ENCODE measurements at places on chromosomes 12 and 14.

DNA sequence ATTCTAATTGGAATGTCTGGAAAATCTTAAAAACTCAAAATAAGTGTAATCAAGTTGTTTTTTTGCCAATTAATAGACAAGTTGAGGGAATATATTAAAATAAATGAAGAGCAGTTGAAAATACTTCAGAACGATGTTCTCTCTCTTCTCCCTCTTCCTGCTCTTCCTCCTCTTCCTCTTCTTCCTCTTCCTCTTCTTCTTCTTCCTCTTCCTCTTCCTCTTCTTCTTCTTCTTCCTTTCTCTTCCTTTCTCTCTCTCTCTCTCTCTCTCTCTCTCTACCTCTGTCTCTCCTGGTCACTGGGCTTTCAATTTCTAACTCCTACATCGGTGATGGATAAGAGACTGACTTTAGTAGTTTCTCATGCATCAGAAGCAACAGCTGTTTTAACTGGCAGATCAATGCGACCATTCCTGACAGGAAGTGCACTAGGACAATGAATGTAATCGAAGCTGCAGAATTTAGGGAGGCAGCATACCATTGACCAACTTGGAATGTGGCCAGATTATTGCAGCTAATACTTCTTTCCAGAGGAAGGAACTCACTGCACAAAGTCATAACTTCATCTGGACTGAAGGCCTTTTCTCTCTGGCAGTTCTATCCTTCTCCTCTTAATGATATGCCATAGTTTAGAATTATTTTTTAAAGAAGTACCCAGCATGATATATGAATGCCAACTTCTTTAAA is 13.8 kb upstream of the TMTC2 start:
- no peak for DNase-seq

- DNase-seq, result no peak
Measured at GRCh38 chr12:109923038-109923437, 23.0 kb downstream of the TCHP start.

DNA sequence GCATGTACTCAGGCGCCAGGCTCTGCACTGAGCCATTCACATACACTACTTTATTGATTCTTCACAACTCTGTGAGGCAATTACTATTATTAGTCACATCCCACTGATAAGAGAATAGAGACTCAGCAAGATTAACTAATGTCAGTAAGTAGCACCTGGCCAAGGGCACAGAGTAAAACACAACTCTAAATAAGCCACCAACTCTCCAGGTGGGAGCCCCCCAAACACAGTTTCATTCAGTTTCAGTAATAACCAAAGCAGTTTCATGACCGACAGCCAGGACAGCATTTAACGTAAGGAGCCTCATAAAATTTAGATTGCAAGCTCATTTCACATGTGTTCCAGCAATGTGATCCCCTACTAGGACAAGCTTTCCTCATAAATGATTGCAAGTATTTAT is 323.1 kb upstream of the CCDC196 start:
- no peak for DNase-seq

GRCh38 chr14:95765051-95765450 is 51.1 kb upstream of the TCL1A start:
- DNase-seq, result no peak

GRCh38 chr14:40989260-40989659 is 617.4 kb upstream of the LRFN5 start:
- DNase-seq, result no peak

- no peak for DNase-seq
Measured at GRCh38 chr14:71115821-71116567, 208.7 kb downstream of the PCNX1 start.

DNA sequence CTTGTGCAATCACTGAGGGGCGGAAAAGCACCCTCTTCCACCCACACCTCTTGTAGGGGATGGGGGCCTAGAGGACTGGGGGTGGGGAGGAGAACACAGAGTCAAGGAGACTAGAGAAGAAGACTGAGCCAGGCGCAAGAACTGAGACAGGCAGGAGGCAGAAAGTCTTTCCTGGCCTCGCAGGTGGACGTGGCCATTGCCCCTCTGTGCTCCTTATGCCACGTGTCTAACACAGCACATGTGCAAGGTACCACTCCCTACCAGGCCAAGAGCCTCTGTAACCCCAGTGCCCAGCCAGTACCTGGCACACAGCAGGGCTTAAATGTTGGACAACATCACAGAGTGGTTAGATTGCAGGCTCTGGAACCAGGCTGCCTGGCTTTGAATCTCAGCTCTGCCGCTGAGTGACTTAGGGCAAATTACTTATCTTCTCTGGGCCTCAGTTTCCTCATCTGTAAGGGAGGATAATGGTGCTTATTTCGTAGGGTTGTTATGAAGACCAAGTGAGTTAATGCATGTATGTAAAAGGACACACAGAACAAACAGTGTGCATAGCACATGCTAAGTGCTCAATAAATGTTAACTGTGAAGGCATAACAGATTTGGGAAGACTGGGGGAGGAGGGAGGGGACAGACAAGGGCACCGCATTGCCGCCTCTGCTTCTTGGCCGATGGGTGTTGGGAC is 1.4 kb upstream of the TAMALIN start:
- no peak for DNase-seq

DNA sequence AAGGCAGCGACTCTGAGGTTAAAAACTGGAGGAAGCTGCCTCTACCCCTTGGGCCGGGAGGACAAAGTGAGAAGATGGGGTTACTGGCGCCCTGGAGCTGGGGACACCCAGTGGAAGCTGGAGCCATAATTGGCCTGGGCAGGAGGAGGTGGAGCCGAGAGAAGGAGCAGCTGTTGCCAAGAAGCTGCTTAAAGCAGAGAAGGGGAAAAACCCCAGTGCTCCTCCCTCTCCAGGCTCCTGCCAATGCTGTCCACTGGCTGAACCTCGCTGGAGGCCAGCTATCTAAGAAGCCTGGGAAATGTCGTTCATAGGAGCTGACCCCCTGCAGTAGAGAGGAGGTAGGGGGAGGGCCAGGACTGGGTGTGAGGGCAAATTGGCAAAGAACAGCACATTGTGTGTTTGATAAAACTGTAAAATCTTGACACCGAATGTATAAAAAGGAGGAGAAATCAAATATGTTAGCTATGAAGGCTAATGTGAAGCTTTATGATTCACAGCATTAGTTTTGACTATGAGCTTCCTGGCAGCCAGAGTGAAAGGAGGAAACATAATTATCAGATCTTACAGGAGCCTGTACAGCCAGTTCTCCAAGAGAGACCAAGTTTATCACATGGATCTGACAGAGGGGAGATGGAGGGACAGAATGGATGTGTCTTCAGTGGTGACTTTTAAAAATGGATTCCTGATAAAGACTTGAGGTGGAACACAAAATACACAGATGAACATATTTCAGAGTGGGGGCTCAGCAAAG is 9.5 kb downstream of the HHIPL1 start:
- no peak for DNase-seq
